ENCODE measurements at places on chromosomes 6 and 20. TPM values are rescaled to one million over a fixed set of nuclear protein-coding genes. Genes with fewer than 3 reads are reported as not detected.

DNA sequence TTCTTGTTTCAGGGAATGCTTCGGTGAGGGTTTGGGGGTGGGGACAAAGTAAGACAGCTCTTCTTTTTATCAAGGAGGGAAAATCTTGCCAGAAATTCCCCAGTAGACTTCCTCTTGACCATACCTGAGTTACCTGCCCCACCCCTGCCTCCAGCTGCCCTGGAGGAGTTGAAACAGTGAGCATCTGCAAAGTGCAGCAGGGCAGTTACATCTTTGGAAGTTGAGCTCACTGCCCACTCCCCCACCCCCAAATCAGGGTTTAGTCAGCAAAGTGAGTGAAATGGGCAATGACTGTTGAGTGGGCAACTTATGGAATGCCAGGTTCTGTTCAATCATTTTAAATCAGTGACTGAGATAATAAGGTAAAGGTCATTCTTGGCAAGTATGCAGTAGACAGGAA, 98.8 kb downstream of the BANF2 start:
- ATAC-seq: no peak

DNA sequence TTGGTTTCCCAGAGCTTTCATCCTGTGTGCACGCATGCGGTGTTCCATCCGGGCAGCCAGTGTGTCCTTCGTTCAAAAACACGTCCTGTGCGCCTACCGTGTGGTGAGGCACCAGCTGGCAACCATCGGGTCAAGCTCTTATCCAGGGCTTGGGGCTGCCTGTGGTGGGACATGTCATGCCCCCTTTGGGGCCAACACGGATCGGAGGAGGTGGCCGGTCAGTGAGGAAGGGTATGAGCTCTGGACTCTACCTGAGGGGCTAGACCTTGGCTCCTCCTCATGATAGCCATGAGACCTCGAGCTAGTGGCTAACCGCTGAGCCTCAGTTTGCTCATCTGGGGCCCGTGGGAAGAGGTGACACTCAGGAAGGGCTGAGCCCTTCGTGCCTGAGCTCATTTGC, 158.5 kb upstream of the PMEPA1 start:
- no peak for ATAC-seq

DNA sequence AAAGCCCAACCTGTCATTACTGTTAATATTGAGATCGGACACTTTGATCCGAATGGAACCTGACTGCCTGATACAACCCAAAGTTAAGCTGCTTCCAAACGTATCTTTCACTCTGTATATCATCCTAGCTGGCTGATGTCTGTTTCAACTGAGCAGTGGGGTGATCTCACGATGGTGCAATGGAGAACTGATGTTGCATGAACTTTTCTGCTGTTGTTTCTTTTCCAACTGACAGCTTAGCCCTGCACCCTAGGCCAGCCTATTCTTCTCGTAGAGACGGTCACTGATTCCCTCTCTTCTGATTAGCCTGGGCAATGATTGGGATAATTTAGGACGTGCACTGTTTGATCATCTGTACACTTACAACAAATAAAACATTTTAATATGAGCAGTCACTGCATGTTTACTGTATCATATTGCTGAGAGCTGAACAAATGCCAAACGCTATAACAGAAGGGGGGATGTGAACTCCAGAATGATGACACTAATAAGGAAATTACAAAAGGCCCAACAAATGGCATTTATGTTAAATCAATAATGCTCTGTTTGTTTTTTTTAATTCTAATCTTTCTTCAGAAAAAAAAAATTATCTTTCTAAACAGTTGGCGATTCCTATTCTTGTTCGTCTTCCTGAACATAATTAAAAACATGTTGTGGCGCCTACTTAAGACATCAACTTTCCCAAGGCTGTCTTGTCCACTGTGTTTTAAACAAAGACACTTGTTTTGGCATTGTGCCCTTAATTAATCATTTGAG, 184.8 kb downstream of the ZNF217 start:
- ATAC-seq: peak; percentile 71

GRCh38 chr6:145045582-145045981, 689.7 kb downstream of the EPM2A start:
- no peak for ATAC-seq

DNA sequence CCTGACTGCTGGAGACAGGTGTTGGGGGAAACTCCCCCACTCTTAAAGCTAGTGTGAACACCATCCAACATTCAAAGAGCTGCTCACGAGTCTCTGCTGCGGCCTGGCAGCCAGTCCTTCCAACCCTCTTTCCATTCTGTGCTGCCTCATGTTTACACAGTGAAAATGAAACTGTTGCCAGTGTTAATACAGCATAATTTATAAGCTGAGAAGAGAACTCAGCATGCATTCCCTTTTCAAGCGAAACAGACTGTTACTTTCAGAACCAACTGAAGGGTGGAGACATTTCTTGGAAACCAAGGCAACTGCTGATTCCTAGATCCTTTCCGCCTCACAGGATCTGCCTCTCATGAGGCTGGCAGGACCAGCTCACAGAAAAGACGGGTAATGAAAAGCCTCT, 533.8 kb upstream of the ID4 start:
- ATAC-seq: peak; percentile 85

GRCh38 chr6:36025260-36025931, 955 bp upstream of the SLC26A8 start:
- ATAC-seq: no peak

DNA sequence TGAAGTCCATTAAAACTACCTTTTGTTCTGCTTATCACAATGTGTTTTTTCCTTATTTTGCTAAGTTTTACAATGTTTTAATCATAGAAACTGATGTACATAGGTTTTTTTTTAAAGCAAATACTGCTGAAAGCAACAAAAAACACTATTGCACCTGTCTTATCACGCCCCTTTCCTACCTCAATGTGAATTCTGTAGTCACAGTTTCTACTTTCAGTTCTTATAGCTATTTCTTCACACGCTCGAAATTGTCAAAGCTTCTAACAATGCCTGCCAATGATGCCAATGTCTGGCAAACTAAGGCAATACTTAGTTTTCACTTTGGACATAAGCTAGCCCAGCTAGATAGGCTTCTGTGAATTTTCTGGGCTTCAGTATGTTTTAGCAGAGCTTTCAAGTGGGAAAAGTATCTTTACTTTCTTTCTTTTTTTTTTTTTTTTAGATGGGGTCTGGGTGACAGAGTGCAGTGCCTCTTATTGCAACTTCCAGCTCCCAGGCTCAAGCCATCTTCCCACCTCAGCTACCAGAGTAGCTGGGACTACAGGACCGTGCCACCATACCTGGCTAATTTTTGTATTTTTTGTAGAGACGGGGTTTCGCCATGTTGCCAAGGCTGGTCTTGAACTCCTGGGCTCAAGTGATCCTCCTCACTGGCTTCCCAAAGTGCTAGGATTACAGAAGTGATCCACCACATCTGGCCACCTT, 85.5 kb upstream of the HTR1B start:
- no peak for ATAC-seq

DNA sequence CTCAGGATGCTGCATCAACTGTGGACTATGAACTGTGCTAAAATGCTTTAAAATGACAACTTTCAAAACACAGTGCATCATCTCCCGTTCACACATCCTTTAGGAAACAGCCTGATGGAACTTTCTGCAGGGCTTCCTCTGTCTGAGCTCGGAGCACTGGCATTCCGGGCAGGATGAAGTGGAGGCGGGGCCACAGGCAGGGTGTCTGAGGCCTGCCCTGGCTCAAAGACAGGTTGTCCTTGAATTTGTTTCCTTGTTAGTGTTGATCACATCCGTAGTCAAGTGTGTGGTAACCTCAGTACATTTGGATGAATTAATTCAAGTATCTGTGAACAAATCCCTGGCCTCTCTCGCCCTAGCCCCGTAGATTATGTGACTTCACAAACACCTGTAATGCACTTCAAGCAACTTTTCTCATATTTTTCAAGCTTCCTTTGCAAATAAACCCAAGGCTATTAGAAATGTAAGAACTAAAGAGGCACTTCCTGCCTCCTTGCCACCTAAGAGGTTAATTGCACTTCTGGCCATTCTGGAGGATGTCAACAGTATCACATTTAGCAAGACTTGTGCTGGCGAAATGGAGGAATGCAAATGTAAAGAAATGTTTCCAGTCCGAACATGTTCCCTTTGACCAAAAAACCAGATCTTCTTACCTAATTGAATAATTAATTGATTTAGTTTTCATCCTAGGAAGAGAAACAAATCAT, 3.1 kb downstream of the CD93 start:
- ATAC-seq: no peak

DNA sequence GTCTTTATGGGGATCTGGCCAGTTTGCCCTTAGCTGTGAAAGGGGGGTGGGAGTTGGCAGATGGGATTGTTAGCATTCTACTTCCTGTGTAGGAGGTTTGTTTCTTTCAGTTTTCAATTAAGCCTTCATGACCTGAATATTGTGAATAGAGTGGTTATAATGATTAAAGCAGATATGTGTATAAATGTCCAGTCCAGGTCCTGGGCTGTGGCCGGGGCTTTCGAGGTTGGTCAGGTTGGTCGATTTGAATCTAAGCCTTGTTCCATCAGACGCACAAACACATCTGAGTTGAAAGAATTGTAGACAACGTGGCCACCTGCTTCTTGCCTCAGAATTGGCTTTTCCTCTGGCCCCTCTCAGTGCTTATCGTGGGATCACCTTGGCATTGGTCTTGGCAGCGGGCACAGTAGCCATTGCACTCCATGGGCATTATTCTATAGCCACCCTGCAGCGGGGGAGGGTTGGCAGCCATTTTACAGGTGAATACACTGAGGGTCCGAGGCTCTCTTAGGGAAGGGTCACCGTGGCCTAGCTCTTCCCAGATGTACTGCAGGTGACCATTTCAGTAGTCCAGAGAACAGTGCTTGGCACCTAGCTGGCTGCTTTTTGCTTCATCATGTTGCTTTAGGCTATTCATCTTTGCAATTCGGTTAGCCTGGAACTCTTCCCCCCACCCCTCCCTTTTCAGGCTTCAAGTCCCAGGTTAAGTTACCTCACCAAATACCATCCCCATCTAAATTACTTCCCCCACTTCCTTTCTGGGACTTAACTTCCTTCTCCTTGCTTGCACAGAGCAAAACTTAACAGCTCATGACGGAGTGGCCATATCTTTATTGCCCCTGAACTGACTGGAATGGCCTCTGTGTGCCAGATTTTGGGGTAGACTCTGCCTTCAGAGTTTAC, 1.1 kb downstream of the RNF114 start:
- ATAC-seq: no peak

GRCh38 chr20:9322661-9323060, 191.7 kb upstream of the LAMP5 start:
- ATAC-seq: no peak

GRCh38 chr6:26317503-26317902, 47.5 kb upstream of the BTN3A2 start:
- no peak for ATAC-seq

GRCh38 chr6:17552861-17553260, 47.2 kb upstream of the FAM8A1 start:
- no peak for ATAC-seq

GRCh38 chr6:150269130-150269856, 99.5 kb upstream of the IYD start:
- ATAC-seq: no peak

GRCh38 chr6:100023798-100024197, 29.8 kb upstream of the MCHR2 start:
- ATAC-seq: no peak

DNA sequence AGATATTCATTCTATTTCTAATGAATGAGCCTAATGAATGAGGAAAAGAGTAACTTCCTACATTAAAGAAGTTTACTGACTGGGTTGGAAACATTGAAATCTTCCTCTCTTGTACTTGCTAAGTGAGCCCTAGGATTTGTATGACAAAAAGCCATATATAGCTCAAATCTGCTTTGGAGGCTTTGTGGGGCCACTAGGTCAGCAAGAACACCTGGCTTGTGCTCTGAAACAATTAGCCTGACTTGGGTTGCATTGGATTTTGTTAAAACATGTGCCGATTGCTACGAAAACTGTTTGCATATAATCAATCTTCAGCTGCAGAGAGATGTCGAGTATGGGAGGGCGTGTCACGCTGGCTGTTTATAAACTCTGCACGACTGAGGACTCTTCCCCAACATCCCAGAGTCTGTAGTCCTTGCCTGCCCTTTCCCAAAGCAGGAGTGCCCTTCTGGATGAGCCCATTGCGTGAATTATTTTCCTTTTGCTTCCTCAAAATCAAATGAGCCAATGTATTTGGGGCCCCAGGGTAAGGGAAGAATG, 684.8 kb downstream of the DHX35 start:
- ATAC-seq: peak; percentile 19

- ATAC-seq: no peak
Observed at GRCh38 chr20:4776079-4776630, 54.4 kb downstream of the PRND start.

Gene PACRG
- total RNA-seq: not detected

Gene WFDC9
- total RNA-seq: not detected

Gene SLC25A27
- total RNA-seq: 40.7 TPM

Gene ADGRG6
- not detected for total RNA-seq

Gene CAP2
- total RNA-seq: not detected

Gene GCLC
- total RNA-seq: 36.6 TPM

Gene PRRT1
- total RNA-seq: 0.50 TPM

Gene ANKRD6
- 3.9 TPM for total RNA-seq

Gene PGC
- total RNA-seq: not detected

Gene FABP7
- 0.21 TPM for total RNA-seq

Data from motor neuron (in vitro differentiated cells).